ENCODE measurements at places on chromosomes 5 and 9.

DNA sequence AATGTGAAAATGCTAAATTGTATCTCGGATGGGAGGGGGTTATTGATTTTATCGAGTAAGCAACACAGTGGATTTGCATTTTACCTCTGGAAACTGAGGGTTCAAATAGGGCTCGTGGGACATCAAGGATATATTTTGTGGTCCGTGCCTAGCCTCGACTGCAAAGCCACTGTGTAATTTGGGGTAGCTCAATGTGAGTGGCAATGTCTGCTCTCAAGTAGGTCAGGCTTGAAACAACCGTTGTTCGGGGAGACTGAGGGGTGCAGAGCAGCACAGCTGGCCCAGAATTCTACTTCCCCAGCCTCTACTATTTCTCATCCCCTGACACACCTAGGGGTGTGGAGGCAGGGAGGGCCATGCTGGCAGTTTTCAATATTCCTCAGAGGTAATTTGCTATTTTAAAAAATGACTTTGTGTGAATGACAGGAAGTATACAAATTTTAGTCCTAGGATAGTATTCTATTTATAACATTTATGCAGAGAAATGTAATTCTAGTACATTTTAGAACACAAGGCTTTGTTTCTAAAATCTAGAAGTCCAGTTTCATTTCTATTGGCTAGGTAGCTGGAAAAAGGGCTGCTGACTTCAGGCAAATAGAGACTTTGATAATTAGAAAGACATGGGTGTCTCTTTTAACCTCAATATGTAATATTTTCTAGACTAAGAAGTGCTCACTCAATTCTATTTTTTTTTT, 1.4 kb upstream of the DAB2 start:
- no peak for DNase-seq

DNA sequence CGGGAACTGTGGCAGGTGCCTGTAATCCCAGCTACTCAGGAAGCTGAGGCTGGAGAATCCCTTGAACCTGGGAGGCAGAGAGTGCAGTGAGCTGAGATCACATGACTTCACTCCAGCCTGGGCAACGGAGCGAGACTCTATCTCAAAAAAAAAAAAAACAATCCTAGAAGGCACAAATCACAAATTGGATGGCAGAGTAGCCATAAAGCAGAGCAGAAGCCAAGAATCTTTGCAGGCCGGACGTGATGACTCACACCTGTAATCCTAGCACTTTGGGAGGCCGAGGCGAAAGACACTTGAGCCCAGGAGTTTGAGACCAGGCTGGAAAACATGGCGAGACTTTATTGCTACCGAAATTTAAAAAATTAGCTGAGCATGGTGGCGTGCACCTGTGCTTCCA, 9.2 kb upstream of the FUBP3 start:
- DNase-seq, result no peak

GRCh38 chr9:104776797-104777196, 12.9 kb downstream of the NIPSNAP3B start:
- DNase-seq, result no peak

DNA sequence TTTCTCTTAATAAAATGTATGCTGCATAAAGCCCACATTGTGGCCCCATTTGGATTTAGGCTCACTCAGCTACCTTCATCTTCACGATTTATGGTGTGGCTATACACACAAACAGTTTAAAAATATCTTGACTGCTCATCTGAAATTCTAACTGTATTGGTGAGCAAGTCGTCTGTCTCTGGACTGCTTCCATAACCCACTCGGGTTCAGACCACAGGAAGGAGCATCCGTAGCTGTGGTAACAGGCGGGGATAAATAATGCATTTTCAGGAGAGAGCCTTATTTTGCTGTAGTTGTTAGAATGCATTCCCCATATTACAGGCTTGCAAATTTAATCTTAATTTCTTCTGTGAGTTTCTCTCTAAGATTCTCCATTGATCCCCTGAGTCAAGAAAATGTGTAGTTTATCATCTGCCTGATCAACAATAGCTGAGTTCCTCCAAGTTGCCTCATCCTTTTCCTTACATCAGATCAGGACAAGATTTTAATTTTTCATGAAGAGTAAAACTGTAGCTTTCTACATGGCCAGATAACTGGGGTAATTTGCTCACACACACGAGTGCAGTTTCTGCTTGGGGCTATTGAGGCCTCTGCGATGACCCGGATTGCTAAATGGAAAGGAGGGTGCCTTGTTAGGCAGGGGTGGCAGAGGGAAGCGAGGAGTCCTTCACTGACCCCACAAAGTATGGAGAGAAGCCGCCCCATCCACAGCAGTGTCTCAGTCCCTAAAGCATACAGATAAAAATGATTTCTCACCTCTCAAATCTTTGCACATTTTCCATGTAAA, 133.9 kb downstream of the FSTL4 start:
- no peak for DNase-seq

GRCh38 chr5:121962958-121963357, 1.2 kb downstream of the SRFBP1 start:
- no peak for DNase-seq

DNA sequence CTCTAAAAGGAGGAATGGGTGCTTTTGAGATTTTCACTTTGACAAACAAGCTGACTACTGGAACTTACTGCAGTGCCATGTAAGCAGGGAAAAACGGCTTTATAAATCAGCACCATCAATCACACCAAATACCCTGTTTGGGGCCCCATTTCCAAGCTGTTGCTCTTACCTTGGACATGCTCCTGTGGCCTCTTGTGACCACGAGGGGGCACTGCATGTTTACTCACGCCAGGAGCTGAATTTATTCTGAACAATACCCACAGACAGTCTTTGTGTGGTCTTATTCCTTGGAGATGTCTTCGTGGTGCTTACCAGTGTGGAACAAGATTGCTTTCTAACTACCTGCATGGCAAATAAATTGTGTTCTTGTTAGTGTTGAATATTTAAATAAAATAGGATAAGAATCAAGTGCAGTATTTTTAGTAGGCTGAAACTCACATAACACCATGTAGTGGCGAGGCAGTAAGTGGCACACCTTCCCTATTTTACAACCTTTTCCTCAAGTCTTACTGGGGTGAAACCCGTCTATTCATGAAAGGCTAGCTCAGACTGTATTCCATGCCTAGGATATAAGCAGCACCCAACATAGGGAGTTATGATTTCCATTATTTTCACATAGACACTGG, 155.5 kb upstream of the NMUR2 start:
- no peak for DNase-seq

DNA sequence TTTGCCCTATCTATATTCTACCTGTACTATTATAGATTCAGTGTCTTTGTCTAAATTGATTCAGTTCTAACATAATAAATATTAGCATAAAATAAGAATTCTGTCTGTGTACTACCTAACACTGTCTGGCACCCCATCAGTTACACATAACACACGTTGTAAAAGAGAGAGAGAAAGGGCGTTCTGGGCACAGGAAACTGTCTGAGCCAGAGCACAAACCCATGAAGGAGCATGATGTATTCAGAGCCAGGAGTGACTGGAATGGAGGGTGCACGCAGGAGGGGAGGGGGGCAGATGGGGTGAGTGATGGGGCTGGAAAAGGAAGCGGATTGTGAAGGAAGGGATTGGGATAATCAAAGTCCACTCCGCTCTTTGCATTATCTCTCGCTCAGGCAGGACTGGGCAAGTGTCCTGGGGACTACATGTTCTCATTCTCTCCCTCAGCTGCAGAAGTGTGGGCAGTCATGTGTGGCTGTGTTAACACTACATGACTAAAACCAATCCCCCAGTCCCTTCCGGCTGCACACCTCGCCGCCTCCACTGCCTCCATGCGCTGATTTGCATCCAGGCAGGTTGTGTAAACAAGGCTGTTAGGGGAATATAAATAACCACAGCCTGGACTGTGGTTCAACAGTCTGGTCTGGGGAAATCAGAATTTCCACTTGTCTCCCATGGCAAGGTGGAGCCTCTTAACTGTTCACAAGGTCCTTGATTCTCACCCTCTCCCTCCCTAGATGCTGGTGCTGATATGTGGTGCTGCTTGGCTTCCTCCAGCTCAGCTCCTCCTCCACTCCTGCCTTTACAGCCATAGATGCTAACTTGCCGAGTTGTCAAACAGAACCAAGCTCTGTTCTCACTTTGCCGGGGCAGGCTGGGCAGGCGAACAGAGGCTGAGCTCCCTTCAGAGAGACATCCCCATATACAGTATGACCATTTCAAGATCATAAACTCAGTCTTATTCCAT, 367.5 kb upstream of the BRINP1 start:
- no peak for DNase-seq

- no peak for DNase-seq
These were observed 6.8 kb downstream of the KIF12 start for GRCh38 chr9:114092336-114092735.

- peak; percentile 21 for DNase-seq
These were observed 38.6 kb upstream of the CEMIP2 start for GRCh38 chr9:71806901-71807307.

DNA sequence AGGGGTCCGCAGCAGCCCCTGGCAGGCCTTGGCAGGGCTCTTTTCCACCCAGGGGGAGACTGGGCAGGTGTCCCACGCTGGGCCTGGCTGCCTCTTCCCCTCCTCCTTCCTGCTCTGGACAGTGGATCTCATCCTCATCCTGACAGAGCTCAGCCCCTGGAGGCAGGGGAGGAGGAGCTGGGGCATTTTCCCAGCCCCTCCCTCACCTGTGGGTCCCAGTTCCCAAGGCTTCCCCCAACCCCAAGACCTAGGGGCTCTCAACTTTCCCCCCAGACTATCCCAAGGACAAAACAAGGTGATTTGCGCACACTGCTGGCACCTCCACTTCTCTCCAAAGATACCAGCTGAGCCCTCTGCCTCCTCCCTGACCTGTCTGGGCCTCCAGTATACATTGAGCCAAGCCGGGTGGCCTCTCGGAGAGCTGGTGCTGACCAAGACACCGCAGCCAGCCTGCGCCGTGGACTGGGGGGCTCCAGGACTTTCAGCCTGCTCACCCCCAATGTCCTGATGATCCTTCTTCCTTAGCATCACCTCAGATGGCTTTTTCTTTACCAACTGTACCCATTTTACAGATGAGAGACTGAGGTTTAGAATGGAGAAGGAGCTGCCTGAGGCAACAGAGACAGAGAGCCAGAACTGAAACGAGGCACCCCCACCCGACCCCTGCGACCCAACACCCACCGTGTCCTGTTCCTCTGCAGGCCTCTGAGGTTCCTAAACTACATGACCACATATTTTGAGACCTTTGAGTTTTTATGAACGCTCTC, 126.6 kb downstream of the BARX1 start:
- no peak for DNase-seq

GRCh38 chr9:13791816-13792215, 512.3 kb upstream of the MPDZ start:
- no peak for DNase-seq

GRCh38 chr5:6551287-6551954, 81.4 kb downstream of the NSUN2 start:
- no peak for DNase-seq

GRCh38 chr5:153209016-153209415, 281.5 kb upstream of the GRIA1 start:
- DNase-seq, result no peak

GRCh38 chr5:95715799-95716461, 15.2 kb upstream of the RHOBTB3 start:
- no peak for DNase-seq

GRCh38 chr5:127934791-127935256, 148.7 kb upstream of the SLC12A2 start:
- DNase-seq, result no peak

GRCh38 chr5:127757576-127757975, 54.4 kb downstream of the CCDC192 start:
- no peak for DNase-seq

- no peak for DNase-seq
These were observed 16.6 kb downstream of the FLT4 start for GRCh38 chr5:180632768-180633167.

Data from ovary (tissue), 10 donors.